HS-5 (cell line): ENCODE measurements at places on chromosomes 2 and 18.

GRCh38 chr2:12867631-12868287, 151.0 kb downstream of the TRIB2 start:
- DNase-seq = no peak

- DNase-seq = peak; percentile 16
Observed at GRCh38 chr18:35231052-35231451, 9.8 kb upstream of the ZNF397 start.

GRCh38 chr18:70197844-70198243, 7.6 kb downstream of the RTTN start:
- no peak for DNase-seq

GRCh38 chr2:152097801-152098495, 896 bp downstream of the CACNB4 start:
- no peak for DNase-seq

DNA sequence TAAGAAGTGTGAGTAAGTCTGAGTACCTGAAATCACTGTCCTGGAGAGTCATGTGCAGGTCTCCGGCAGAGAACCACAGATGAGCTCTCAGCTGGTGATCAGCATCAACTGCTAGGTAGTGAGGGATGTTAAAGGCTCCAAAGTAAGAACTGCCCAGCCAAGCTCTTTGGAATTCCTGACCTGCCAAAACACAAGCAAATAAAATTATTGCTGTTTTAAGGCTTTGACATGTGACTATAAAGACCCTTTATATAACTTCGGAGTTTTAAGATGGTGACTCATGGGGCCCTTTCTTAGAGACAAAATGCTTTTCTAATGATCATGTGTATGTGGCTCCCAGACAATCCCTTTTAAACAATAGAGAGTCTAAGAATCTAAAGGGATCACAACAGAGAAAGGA, 855.7 kb downstream of the TRIB2 start:
- peak; percentile 32 for DNase-seq

GRCh38 chr2:9832586-9832985, 10.7 kb upstream of the TAF1B start:
- DNase-seq = peak; percentile 74

- DNase-seq = no peak
Observed at GRCh38 chr2:113248997-113249770, 29.5 kb downstream of the PAX8 start.
